ENCODE measurements at places on chromosomes 7 and 10. TPM values are rescaled to one million over a fixed set of nuclear protein-coding genes. Genes with fewer than 3 reads are reported as not detected.

ACTR3C gene
- 6.1 TPM for polyA plus RNA-seq

CYCS gene
- 117 TPM for polyA plus RNA-seq

FAM25C gene
- not detected for polyA plus RNA-seq

SUN3 gene
- polyA plus RNA-seq = not detected

DNA sequence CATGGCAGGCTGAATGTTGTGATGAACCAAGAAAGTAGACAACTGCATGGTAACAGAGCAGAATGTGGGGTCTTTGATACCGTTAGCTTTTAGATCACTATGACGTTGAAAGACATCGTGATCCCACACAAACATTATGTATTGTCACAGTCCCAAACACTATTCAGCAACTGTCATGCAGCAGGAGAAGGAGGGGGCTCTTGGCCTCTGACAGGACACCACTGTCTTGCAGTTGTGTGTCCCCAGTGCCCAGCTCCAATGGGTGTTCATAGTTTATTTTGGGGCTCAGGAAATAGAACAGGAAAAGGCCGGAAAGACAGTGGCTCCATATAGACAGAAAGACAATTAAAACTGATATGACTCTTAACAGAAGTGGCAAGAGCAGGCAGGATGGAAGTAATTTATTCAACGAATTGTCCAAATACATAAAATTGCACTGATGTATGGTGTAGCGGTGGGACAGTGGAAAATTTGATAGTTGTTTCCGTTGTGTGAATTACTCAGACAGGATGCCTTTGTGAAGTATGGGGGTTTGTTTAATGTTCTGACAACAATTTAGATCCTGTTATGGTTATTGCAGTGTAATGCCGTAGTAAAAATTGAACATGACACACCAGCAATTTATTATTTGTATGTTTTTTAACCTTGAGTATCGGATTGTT is 292.0 kb downstream of the LRMDA start:
- DNase-seq = no peak

DNA sequence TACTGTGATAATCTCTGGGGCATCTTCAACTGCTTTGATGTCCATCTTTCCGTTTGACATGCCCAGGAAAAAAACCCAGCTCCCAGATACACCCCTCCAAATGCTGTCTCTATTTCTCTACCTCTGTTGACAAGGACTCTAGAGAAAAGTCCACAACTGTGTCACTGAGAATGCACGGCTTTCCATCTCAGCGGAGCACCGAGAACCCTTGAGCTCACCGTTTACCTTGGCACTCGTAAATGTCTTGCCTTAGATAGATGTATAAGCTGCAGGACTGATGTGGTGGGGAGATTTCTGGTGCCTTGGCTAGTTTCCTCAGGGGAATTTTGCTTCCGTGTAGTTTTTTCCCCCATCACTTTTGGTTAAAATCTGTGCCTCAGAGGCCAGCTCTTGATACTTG is 7.4 kb upstream of the MAPK8 start:
- DNase-seq = no peak

DNA sequence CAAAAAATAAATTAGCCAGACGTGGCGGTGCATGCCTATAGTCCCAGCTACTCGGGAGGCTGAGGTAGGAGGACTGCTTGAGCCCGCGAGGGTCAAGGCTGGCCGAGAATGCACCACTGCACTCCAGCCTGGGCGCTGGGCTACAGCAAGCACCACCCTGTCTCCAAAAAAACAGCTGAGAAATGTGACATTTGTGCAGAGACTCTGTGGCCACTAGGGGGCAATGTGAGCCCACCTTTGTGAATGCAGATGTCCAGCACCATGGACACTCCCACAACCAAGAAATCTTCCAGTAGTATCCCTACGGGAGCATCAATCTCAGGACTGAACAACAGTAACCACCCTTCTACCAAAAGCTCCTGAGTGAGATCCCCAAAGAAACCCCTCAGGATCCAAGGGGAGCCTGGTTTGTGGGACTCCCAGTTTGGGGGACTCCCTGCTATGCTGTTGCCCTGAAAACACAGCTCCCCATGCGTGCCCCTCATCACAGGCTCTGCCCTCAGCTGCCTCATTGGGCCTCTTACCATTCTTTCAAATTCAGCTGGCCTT is 6.2 kb upstream of the AHCYL2 start:
- peak; percentile 75 for DNase-seq

DNA sequence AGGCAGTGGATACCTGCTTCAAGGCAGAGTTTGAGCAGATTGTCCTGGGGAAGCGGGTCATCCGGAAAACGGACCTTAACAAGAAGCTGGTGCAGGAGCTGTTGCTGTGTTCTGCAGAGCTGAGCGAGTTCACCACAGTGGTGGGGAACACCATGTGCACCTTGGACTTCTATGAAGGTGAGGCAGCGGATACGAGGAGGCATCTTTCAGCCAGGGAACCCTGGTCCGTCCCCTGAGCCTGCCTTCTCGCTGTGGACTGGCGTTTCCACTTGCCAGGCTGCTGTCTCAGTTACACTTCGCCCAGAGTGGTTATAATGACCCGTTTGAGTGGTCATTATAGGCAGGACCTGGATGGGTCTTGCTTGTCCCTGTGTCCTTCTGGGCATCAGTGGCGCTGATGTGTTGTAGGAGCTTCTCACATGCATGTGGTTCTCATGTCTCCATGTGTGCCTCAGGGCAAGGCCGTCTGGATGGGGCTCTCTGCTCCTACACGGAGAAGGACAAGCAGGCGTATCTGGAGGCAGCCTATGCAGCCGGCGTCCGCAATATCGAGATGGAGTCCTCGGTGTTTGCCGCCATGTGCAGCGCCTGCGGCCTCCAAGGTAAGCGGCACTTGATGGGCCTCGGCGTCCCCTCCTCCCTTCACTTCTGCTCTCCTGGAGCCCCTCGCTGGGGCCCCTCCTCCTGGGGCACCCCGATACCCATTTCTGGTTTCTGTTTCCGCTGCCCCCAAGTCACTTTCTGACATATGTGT is 18.0 kb downstream of the UPP1 start:
- DNase-seq = no peak

DNA sequence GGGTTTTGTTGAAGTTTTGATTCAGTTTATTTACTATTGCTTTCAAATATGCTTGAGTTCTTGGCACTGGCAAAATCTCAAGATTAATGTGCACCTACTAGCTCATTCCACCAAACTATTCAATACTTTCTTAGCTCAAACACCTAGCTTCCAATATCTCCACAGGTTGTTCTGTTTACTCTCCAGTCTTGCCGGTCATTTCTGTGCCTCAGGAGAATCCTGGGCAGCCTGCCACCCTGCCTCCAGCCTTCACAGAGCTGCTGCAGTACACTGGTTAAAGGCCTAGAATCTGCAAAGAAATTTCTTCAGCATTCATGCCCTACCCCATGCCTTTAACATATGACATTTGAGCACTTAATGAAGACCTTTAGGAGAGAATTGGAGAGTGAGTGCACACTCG is 4.0 kb upstream of the TMEM106B start:
- no peak for DNase-seq
